ENCODE measurements at places on chromosomes 11 and 22.

GRCh38 chr11:57370251-57370650 is 10.7 kb downstream of the PRG3 start:
- DNase-seq, result peak; percentile 16

GRCh38 chr11:3119141-3119821 is 45.8 kb downstream of the OSBPL5 start:
- DNase-seq, result no peak

GRCh38 chr11:984546-984945 is 52.0 kb downstream of the MUC6 start:
- DNase-seq, result no peak

DNA sequence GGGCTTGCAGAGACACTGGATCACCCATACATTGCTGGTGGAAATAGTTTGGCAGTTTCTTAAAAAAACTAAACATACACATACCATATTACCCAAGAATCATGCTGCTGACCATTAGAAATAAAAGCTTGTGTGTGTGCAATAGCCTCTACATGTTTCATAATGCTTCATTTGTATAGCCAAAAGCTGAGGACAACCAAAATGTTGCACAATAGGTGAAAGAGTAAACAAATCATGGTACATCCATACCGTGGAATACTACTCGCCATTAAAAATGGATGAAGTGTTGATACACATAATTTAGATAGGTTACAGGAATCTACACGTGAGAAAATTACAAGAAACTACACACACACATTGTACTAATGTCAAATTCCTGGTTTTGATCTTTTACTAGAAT is 6.5 kb downstream of the KBTBD3 start:
- DNase-seq, result no peak

All from fibroblast of lung (primary cell).